ENCODE measurements at places on chromosomes 12 and 14. TPM values are rescaled to one million over a fixed set of nuclear protein-coding genes. Genes with fewer than 3 reads are reported as not detected.
A peak's percentile ranks its signal among the peaks of the same experiment; 100 is the strongest.

- DNase-seq, result no peak
These were observed 1091.8 kb downstream of the AACS start for GRCh38 chr12:126156806-126157574.

DNA sequence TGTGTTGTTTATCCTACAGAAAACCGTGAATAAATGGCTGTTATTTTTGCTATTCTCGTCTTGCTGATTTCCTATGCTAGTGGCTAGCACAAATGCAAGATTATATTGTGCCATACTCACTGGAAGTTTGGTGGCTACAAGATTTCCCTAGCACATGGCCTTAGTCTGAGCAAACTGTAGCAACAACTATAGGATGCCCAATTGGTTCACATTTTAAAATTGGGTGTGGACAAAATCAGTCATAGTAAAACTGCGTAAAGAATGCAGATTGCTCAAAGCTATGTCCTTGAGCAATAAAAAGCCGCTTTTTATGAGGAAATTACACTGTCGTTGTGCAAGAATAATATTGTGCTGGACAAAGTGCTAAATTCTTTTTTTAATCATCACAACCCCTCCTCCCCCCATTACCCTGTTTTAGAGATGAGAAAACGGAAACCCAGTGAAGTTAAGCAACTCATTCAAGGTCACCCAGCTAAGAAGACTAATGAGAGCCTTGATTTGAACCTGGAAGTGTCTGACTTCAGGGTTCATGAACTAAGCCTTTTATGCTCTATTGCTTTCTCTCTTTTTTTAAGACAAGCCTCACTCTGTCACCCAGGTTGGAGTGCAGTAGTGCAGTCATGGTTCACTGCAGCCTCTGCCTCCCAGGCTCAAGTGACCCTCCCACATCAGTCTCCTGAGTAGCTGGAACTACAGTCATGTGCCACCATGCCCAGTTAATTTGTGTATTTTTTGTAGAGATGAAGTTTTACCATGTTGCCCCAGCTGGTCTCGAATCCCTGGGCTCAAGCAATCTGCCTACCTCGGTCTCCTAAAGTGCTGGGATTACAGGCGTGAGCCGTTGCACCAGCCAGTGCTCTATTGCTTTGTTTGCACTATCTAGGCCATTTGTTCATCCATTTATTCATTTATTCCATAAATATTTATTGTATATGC, 73.6 kb downstream of the SRGAP1 start:
- DNase-seq, result no peak

GRCh38 chr12:124512667-124513296, 54.6 kb downstream of the NCOR2 start:
- peak; percentile 77 for DNase-seq

GRCh38 chr12:92556637-92557421, 146.0 kb upstream of the PLEKHG7 start:
- DNase-seq, result no peak

DNA sequence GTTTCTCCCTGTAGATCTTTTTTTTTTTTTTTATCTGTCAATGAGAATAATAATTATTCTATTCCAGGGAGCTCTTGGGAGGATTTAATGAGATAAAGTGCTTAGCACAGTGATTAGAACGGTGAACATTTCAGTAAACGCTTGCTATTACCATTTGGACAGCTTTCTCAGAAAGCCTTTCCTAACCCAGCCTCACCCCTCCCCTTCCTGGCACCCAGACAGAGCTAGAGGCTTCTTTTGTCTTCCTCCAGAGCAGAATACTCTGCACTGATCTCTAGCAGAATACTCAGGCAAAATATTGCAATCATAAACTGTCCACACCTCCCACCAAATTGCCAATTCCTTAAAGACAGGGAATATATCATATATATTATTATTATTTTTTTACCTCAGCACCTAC, 66.6 kb downstream of the ERGIC2 start:
- DNase-seq, result no peak

The WDHD1 gene
- 9.0 TPM for total RNA-seq

The MMP19 gene
- total RNA-seq, result not detected

The RPGRIP1 gene
- not detected for total RNA-seq

The GALNT9 gene
- 4.9 TPM for total RNA-seq

The BICDL1 gene
- 24.5 TPM for total RNA-seq
